ENCODE measurements at places on chromosomes 12 and 14.

GRCh38 chr14:92711976-92712653 is 36.3 kb downstream of the LGMN start:
- no peak for DNase-seq

DNA sequence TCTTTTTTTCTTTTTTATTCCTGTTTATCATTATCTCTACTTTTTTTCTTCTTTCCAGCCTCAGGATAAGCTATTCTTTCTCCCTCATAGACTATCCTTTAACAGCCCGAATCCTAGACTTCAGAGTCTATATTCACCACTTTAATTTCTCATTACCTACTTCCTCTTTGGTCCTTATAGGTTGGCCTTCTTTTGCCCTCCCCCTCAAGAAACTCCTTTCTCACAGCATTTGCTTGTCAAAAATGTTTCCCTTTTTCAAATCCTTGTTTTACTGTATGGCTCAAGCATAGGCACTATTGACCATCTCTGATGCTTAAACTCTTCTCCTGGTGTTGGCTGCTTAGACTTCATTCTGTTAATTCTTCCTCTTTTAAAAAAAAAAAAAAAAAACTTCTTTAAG is 52.5 kb downstream of the KIAA0586 start:
- DNase-seq = no peak

- no peak for DNase-seq
These were observed 16.7 kb downstream of the FNTB start for GRCh38 chr14:65003394-65003793.

GRCh38 chr12:31233061-31233730 is 92.8 kb downstream of the SINHCAF start:
- no peak for DNase-seq

DNA sequence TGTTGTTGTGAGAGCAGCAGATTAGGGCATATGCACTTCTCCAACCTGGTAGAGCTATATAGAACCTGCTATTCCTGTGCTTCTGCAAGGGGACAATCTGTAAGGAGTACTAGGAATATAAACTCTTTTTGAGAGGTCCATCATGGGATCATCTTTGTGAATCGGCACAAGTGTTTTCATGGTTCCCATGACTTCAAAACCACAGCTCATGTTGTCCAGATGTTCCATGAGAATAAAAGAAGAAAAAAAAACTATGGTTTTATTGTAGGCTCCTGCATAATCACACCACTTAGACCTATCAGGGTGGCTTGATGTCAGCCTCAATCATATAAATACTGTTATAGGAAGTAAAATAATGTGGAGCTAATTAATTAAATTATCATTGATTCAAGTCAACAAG is 311.4 kb upstream of the ATP2B1 start:
- DNase-seq = no peak

- DNase-seq = no peak
These were observed 6.5 kb downstream of the PDE3A start for GRCh38 chr12:20374795-20375194.

GRCh38 chr12:46983959-46984841 is 95.2 kb upstream of the PCED1B start:
- peak; percentile 34 for DNase-seq

DNA sequence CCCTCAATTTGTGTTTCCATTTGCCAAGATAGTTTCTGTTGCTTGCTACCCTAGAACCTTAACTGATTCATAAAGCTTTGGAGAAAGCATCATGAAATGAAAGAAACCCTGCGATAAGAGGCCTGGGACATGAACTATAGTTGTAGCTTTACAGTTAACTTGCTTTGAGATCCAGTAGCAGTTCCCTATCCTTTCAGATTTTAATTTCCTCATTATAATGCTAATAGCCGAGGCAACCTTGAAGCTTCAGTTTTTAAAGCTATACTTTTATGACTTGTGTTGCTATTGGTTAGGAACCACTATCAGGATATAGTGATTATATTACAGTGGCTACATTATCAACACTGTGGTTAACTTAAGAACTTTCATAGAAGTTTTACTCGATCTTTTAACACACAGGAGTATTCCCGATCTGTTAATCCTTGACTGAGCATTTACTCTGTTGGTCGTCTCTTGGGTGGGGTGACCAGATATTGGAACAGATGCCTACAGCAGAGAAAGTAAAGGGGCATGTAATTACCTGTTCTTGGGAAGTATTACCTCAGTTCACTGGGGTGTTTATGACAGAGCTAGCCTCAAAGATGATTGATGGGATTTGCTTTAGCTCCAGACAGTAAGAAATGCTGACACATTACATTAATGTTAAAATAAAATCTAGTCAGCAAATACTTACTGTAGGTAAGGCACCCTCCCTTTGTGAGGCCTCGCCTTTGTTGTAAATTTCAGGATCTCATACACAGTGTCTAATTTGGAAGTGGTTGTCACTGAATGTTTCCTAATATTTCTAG is 86.2 kb upstream of the CSRP2 start:
- DNase-seq = no peak

GRCh38 chr12:115962216-115962615 is 315.3 kb downstream of the MED13L start:
- no peak for DNase-seq

GRCh38 chr12:47097276-47097896 is 17.6 kb upstream of the AMIGO2 start:
- DNase-seq = no peak

GRCh38 chr12:65532764-65533163 is 254.3 kb downstream of the MSRB3 start:
- DNase-seq = no peak

DNA sequence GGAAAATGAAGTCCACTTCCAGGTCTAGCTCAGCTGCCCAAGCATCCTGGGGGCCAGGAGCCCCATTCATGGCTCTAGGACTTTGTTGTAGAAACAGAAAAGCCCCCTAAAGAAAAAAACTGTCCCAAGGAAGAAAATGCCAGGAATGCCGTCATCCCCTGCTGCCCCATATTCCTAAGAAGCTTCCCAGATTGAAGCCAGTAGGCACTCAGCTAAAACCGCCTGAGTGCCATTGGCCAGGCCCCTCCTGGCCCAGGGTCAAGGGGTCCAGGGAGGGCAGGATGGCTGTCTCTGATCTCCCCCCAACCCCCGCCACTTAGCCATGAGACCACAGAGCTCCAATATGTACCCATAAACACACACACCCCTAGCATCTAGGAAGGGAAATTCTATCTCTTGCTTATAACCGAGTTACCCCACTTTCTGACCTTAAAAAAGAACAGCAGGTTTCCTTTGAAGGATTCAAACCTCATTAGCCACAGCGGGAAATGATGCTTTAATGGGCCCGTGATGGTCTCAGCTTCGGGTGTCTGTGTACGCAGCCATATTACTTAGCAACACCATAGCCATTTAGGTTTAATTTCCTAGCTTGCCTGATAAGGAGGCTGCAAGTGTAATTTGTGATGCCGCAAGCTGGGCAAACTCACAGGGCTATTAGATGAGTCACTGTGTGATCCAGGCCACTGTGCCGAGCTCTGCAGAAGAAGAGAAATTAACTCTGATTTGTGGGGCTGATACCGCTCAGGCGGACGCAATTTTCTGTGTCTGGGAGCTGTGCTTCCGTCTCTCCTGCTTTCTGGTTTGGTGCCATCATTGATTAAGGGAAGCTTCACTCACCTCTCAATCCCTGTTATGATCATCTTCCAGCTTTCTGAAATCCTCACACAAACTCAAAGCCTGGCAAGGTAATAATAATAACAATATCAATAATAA is 84.2 kb downstream of the GCH1 start:
- DNase-seq = peak; percentile 94

GRCh38 chr12:8154526-8154925 is 2.3 kb upstream of the ZNF705A start:
- DNase-seq = no peak

- DNase-seq = no peak
These were observed 2.6 kb downstream of the SMIM41 start for GRCh38 chr12:52082026-52082668.

- DNase-seq = no peak
These were observed 16.3 kb downstream of the DUSP16 start for GRCh38 chr12:12546314-12546772.

DNA sequence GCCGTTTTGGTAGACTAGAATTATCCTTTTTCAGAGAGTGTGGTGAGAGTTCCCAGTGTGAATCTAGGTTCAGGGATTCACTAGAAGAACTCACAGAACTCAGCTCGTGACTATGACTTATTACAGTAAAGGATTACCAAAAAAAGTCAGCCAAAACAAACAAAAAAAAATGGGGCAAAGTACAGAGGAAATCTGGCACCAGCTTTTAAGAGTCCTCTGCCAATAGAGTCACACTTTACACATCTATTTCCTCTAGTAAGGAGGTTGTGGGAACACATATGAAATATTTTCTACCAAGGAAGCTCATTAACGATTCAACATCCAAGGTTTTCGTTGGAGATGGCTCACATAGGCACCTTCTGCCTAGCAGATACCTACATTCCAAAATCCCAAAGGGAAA is 28.2 kb downstream of the TSPAN19 start:
- no peak for DNase-seq

GRCh38 chr12:78181544-78182162 is 351.0 kb downstream of the NAV3 start:
- DNase-seq = peak; percentile 73

- no peak for DNase-seq
These were observed 126.9 kb downstream of the DUSP6 start for GRCh38 chr12:89225401-89225800.

GRCh38 chr12:18101043-18101442 is 11.1 kb upstream of the RERGL start:
- DNase-seq = no peak

GRCh38 chr14:81311141-81311540 is 89.0 kb downstream of the STON2 start:
- no peak for DNase-seq

- DNase-seq = no peak
These were observed 123.0 kb downstream of the SCARB1 start for GRCh38 chr12:124740691-124741137.

GRCh38 chr12:103707446-103707845 is 120.4 kb downstream of the STAB2 start:
- no peak for DNase-seq

GRCh38 chr12:14026537-14026936 is 45.1 kb upstream of the GRIN2B start:
- no peak for DNase-seq

DNA sequence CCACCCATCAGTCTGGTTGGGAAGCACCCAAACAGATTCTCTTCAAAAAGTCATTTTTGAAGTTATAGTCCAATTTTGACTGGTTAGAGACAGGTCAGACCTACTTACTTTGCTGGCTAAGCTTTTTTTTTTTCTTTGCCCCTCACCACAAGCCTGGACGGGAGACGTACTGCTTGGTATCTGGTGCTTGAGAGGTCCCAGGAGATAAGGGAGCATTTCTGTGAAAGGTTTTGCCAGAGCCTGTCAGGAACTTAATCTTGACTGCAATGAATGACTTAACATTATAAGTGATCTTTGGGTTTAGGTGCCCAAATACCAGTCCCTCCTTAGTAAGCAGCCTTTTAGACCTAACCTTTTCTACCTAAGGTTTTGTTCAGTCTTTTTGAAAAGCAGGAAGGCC is 6.3 kb downstream of the MTHFD1 start:
- DNase-seq = no peak

DNA sequence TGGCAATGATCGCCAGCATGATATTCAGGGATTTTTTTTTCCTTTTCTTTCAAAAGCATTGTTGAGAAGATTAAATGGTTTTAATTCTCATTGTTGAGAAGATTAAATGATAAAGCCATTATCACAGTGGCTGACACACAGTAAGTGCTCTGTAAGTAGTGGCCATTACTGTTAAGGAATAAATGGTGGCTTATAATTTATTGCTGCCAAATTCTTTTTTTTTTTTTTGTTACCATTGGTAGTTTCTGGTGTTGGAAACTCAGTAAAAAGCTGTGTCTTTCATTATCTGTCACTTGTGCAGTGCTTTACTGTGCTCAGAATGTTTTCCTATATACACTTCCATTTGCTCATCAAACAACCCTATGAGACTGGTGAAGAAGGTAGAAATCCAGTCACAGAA is 15.3 kb downstream of the YAF2 start:
- DNase-seq = no peak

GRCh38 chr12:47346251-47347019 is 266.7 kb upstream of the AMIGO2 start:
- no peak for DNase-seq

DNA sequence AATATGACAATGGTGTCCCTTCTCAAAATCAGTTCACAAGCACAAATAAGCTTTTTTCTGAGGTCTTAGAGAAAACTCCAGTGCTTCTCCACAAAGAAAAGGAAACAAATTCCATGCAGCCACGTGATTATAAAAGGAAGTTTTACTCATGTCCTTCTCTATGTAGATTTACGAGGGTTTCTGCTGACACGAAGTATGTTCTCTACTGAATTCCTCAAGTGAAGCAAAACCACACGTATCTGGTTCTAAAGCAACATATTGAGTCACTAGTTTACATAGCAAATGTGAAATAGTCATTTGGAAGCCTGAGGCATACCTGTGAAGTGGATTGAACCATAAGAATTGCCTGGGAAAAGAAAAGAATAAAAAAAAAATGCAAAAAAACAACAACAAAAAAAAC is 31.9 kb downstream of the BMP4 start:
- DNase-seq = no peak

DNA sequence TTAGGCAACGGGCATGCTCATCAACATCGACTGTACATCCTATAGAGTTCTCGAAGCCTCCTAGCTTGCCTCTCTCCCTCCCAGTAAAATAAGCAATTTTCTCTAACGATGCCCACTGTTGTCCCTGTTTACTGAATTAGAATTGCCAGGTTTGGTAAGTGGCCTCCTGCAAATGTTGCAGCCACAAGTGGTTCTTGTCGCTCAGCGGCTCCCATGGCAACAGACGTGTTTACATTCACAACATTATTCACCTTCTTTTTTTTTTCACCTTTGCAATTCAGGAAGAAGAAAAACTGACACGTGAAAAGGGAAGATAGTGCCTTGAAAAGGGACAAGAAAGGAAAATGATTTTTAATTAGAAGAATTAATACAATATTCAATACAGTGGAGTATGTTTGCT is 100.9 kb upstream of the PKP2 start:
- DNase-seq = no peak

- DNase-seq = no peak
These were observed 19.9 kb upstream of the MLXIP start for GRCh38 chr12:122058549-122059149.

DNA sequence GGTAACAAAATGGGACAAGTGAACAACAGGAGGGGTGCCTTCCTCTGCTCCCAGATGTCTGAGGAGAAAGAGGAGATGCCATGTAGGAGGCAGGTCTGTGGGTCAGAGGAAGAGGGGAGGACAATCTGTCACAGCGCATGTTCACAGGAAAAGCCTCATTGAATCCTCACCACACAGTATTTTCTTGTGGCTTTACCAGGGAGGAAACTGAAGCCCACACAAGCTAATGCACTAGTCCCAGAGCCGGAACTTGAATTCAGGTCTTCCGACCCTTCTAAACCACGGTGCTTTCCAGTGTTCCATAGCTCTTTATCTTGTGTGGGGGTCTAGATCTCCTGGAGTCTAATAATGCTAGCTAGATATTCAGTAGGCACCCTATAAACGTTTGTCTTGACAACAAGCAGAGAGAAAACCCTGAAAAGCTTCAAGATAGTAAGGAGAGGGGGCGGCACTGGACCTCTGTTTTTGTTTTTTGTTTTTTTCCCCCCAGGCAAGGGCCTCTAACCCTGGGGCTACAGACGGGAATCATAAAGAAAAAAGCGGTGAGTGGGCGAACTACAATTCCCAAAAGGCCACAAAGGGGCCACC is 371 bp upstream of the SHMT2 start:
- no peak for DNase-seq

- peak; percentile 88 for DNase-seq
These were observed at the start of gene RERG for GRCh38 chr12:15220915-15221885. Gene RERG, minus strand, starts transcription at chr12:15221417. Its CDS starts 3,928 bp downstream, at chr12:15217489.

GRCh38 chr14:68621400-68622365 is 171.2 kb downstream of the ZFP36L1 start:
- DNase-seq = no peak

All from SK-N-DZ (cell line).